Left lung (tissue), 14 donors: ENCODE measurements at places on chromosomes 12 and 14.

- H3K4me3 ChIP-seq = no peak overlapping the region
- H3K27me3 ChIP-seq = no peaks in the 10 kb centered on the region
- no peaks in the 10 kb centered on the region for H3K36me3 ChIP-seq
- H3K4me1 ChIP-seq = no peaks in the 10 kb centered on the region
These were observed 66.0 kb downstream of the KLHL28 start for GRCh38 chr14:44895716-44896115.

DNA sequence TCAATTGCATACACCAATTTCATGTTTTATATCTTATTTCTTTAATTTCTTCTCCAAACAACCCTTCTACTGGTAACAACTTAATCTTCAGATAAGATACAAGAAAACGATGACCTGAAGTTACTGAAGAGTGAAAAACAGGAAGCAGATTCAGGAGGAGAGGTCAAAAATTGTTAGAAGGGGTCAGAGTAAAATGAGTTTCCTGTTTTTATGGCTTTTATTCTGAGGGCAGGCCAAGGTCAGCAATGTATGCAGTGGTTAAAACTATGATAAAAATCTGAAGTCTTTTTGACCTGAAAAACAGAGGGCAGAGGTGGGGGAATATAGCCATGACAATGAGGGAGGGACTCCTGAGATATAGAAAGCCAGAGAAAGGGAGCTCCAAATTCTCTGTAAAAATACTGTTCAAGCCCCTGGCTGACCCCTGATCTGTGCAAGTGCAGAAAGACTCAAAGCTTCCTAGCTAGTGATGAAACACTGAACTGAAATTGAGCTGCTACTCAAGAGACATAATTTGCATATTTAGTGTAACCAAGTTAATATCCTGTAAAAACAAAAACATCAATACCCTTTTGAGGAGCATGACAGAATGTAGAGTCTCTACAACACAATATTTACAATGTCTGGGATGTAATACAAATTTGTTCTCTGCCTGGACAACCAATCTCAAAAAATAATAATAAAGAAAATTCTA lies 514.3 kb upstream of the SEL1L start:
- H3K27me3 ChIP-seq = no peaks in the 10 kb centered on the region
- H3K36me3 ChIP-seq = no peaks in the 10 kb centered on the region
- H3K4me1 ChIP-seq = no peaks in the 10 kb centered on the region
- no peak overlapping the region for H3K27ac ChIP-seq

DNA sequence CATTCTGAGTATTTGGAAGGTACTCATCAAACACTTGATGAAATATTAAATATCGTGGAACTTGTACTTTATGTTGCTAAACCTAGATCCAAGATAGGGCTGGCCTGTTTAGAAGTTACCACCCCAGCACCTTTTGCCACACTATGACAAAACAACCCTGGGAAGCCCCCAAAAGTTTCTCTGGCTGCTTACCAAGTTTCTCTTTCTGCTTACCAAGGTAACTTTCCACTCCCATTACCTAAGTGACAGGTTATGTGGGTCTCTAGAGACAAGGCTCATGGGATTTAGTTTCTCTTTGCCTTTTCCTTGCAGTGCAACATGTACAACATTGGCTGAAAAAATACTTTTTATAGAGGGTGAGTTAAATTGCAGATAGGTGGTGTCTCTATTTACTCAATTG lies 28.9 kb upstream of the PPM1A start:
- DNase-seq = no peak
- H3K27me3 ChIP-seq = no peaks in the 10 kb centered on the region
- no peaks in the 10 kb centered on the region for H3K4me1 ChIP-seq
- no peak overlapping the region for H3K4me3 ChIP-seq

DNA sequence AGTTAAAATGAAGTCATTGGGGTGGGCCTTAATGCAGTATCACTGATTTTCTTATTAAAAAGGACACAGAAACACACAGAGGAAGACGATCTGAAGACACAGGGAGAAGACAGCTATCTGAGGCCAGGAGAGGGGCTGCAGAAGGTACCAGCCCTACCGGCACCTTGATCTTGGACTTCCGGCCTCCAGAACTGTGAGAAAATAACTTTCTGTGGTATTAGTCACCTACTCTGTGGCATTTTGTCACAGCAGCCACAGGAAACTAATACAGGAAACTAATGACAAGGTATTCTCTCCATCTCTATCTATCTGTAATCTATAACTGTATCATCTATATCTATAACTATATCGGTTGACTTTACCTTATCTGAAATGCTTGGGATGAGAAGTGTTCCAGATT lies 1149.5 kb downstream of the BCL11B start:
- H3K27ac ChIP-seq = no peak overlapping the region
- no peaks in the 10 kb centered on the region for H3K27me3 ChIP-seq
- DNase-seq = no peak
- no peaks in the 10 kb centered on the region for H3K4me1 ChIP-seq

DNA sequence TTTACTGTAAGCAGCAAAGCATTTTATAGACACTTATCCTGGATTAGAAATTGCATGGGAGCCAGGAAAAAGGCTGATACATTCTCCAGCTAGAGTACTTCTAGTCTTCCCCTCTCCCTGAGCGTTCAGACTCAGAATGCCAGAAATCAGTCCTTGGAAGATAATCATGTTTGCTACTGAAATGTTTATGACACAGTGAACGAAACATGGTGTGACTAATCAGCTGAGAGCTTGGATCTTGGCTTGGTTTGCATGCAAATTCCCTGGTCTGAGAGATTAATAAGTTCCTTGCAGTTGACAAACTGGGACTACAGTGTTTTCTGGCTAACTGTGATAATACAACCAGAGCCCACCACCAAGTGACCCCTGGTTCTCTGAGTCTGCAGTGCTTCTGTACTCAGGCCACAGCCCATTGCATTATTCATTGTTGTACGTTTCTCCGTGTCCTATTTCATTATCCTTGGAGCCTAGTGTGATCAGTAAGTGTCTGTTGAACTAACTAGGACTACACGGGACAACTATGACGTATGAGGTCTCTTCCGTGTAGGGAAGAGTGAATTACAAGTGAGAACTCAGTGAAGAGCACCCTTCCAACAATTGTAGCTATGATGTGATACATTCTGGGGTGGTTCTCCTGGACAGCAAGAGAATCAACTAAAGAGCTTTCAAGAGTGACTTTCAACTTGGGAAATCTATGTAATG lies 34.6 kb upstream of the EVL start:
- no peak overlapping the region for H3K4me3 ChIP-seq
- H3K27ac ChIP-seq = peak overlapping the region; percentile 67
- peak; percentile 65 for DNase-seq
- H3K27me3 ChIP-seq = no peaks in the 10 kb centered on the region

DNA sequence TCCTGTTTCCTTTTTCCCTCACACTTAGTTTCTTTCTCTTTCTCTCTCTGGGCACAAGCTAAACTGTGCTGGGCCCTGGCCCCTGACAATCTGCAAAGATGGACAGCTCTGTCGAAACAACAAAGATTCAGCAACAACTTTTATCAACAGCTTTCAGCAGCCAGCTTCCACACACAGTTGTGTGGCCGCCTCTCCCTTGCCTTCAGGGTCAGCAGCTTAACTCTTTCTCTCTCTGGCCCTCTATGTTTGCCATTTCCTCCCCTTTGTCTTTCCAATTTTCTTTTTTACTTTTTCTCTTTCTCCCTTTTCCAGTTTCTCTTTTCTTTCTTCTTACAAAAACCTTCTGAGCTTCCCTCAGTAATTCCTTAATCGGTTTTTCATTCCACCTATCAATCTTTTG lies 43.3 kb downstream of the IQSEC3 start:
- H3K4me1 ChIP-seq = no peaks in the 10 kb centered on the region
- H3K27ac ChIP-seq = no peak overlapping the region
- no peak for DNase-seq
- peaks cover 34% of the 10 kb centered on the region for H3K27me3 ChIP-seq
- peak overlapping the region; percentile 7 for H3K4me3 ChIP-seq

DNA sequence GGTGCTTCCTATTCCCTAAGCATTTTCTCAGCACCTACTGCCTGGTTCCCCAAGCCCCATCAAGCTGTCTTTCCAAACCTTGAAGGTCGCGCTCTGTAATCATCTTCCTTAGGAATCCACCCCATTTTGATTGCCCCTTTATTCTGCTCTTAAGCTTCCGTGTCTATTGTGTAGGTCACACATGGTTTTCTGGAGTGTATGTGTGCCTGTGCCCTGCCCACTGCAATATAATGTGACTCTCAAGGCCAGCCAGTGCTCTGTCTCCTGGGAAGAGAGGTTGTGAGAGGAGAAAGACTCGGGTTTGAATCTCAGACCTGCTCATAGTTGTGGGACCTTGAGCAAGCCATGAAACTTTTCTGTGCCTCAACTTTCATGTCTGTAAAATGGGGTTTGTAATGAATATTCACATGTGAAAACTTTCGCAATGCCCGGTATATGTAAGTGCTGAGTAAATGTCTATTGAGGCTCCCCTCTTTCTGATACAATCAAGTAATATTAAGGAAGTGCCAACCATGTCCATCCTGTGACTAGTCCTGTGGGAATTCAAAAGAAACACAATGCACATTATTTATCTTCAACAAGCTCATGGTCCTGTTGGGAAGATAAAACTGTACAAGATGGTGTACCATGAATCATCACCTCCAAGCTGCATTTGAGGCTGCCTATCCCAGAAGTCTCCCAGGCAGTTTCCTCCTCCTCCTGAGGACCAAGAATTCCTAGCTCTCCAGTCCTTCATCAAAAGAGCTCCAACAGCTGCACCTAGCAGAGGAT lies 774 bp upstream of the KRT75 start:
- H3K27me3 ChIP-seq = peaks cover 54% of the 10 kb centered on the region
- H3K36me3 ChIP-seq = no peaks in the 10 kb centered on the region
- H3K27ac ChIP-seq = no peak overlapping the region
- H3K4me1 ChIP-seq = no peaks in the 10 kb centered on the region

DNA sequence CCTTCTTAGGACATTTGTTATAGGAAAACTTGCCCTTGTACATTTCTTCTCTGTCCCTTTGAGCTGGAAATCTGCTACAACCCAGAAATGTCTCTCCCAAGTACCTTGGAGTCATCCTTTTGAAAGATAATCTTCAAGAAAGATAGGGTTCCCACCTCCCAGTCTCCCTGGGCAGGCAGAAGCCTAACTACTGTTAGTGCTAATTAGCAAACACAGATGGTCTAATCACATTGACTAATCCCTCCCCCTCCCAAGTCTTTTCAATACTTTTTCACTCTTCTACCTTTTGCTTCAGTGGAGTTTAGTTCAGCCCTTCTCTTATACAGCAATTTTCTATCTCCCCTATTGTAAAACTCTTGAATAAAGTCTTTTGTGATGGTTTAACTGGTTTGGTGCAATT lies 129.8 kb upstream of the PPFIA2 start:
- H3K36me3 ChIP-seq = no peaks in the 10 kb centered on the region
- H3K27me3 ChIP-seq = no peaks in the 10 kb centered on the region
- H3K4me3 ChIP-seq = no peak overlapping the region
- H3K4me1 ChIP-seq = no peaks in the 10 kb centered on the region
- no peak for DNase-seq

- no peak overlapping the region for H3K27ac ChIP-seq
- DNase-seq = no peak
- peaks cover 23% of the 10 kb centered on the region for H3K36me3 ChIP-seq
- no peak overlapping the region for H3K4me3 ChIP-seq
These were observed 21.8 kb downstream of the PLEKHG3 start for GRCh38 chr14:64725879-64726584.

- peak; percentile 4 for DNase-seq
- H3K4me1 ChIP-seq = no peaks in the 10 kb centered on the region
- H3K36me3 ChIP-seq = no peaks in the 10 kb centered on the region
- H3K27me3 ChIP-seq = peaks cover 5% of the 10 kb centered on the region
- no peak overlapping the region for H3K4me3 ChIP-seq
- H3K27ac ChIP-seq = no peak overlapping the region
These were observed 28.0 kb upstream of the NAA30 start for GRCh38 chr14:57362361-57362760.

GRCh38 chr14:65070471-65070976 lies 31.8 kb downstream of the MAX start:
- H3K36me3 ChIP-seq = no peaks in the 10 kb centered on the region
- H3K4me1 ChIP-seq = peaks cover 13% of the 10 kb centered on the region
- no peak overlapping the region for H3K27ac ChIP-seq
- no peaks in the 10 kb centered on the region for H3K27me3 ChIP-seq
- peak; percentile 66 for DNase-seq
- no peak overlapping the region for H3K4me3 ChIP-seq

DNA sequence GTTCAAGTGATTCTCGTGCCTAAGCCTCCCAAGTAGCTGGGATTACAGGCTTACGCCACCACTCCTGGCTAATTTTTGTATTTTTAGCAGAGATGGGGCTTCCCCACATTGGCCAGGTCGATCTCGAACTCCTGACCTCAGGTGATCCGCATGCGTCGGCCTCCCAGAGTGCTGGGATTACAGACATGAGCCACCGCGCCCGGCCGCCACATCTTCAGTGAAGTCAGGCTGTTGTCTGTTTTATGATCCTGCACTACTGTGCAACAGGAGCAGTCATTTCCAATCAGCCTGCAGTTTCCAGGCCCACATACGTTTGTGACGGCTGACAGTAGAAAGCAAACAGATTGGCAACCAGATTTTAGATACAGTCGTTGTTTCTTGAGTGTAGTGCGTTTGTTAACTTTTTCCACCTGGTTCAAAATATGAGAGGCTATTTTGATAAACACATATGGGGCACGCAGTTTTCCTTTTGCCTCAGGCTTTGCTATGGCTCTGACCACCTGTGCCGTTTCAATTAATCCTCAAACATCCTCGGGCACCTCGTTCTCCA lies 74.8 kb downstream of the LGMN start:
- peaks cover 53% of the 10 kb centered on the region for H3K4me1 ChIP-seq
- H3K4me3 ChIP-seq = no peak overlapping the region
- H3K36me3 ChIP-seq = peaks cover 72% of the 10 kb centered on the region
- no peaks in the 10 kb centered on the region for H3K27me3 ChIP-seq

- DNase-seq = no peak
- H3K4me3 ChIP-seq = no peak overlapping the region
- H3K36me3 ChIP-seq = no peaks in the 10 kb centered on the region
- no peak overlapping the region for H3K27ac ChIP-seq
These were observed 49.7 kb downstream of the SYNE2 start for GRCh38 chr14:63902375-63902976.

- H3K27ac ChIP-seq = no peak overlapping the region
- H3K36me3 ChIP-seq = no peaks in the 10 kb centered on the region
- no peak overlapping the region for H3K4me3 ChIP-seq
- no peaks in the 10 kb centered on the region for H3K27me3 ChIP-seq
- H3K4me1 ChIP-seq = no peaks in the 10 kb centered on the region
- no peak for DNase-seq
These were observed 328.3 kb downstream of the TMEM121 start for GRCh38 chr14:105854600-105855245.

- peak overlapping the region; percentile 89 for H3K27ac ChIP-seq
- H3K27me3 ChIP-seq = no peaks in the 10 kb centered on the region
- no peak for DNase-seq
- peaks cover 40% of the 10 kb centered on the region for H3K4me1 ChIP-seq
- peak overlapping the region; percentile 67 for H3K4me3 ChIP-seq
These were observed 1.1 kb upstream of the ATP23 start for GRCh38 chr12:57940052-57940914.
